ENCODE measurements at places on chromosomes 3 and 15.

GRCh38 chr15:99443768-99444446 lies 121.9 kb upstream of the MEF2A start:
- no peak for DNase-seq

GRCh38 chr15:78438619-78439285 lies 736 bp downstream of the IREB2 start:
- DNase-seq: peak; percentile 24

- no peak for DNase-seq
These were observed 702.3 kb downstream of the SI start for GRCh38 chr3:164375995-164376394.

DNA sequence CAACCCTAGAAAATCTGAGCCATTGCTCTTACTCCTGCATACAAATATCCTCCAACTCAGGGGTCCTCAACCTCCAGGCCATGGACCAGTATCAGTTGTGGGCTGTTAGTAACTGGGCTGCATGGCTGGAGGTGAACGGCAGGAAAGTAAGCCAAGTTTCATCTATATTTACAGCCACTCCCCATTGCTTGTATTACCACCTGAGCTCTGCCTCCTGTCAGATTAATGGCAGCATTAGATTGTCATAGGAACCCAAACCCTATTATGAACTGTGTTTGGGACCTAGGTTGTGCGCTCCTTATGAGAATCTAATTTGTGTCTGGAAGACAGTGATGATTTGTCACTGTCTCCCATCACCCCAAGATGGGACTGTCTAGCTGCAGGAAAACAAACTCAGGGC lies 246.5 kb upstream of the CDIN1 start:
- no peak for DNase-seq

GRCh38 chr15:96349034-96349856 lies 18.7 kb downstream of the NR2F2 start:
- no peak for DNase-seq

DNA sequence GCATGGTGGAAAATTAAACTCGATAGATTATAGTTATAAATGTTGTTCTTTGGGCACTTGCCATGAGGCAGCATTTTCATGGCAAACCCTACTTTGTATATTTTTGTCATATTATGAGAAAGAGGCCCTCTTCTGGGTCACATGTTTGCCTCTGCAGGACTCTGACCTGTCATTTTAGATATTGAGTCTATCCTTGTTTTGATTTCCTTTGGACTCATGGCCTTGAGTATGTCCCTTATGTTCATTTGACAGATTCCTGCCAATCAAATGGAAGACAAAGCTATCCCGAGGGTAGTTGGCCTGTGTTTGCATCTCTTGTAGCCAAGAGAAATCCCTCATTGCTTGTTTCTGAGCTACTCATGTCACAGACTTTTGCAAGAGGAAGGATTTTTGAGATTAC lies 226.3 kb downstream of the LPP start:
- no peak for DNase-seq

GRCh38 chr15:66040211-66040892 lies 171.1 kb downstream of the RAB11A start:
- DNase-seq: no peak

- no peak for DNase-seq
These were observed 728.3 kb upstream of the SGO1 start for GRCh38 chr3:20914310-20914709.

GRCh38 chr3:157465741-157466140 lies 29.1 kb downstream of the PTX3 start:
- DNase-seq: no peak

DNA sequence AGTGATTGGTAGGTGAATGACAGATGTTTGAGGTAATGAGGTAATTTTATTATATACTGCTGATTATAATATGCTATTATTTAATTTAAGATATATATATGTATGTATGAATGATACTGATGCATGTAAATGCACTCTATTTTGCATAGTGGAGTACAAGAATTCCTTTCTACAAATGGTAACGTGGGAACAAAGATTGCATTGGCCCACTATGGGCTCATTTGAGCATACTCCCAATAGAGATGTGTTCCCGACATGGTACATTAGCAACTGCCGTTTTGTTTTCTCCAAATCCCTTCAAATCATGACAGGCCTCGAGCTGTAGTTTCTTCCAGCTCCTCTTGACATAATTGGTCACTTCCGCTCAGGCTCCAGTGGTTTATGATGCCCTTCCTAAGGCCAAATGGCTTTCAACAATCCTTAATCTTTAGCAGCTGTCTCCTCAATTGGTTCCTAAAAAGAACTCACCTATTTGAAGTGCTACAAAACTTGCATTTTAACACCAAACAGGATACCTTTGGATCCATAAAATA lies 266.1 kb downstream of the ADAMTSL3 start:
- no peak for DNase-seq

DNA sequence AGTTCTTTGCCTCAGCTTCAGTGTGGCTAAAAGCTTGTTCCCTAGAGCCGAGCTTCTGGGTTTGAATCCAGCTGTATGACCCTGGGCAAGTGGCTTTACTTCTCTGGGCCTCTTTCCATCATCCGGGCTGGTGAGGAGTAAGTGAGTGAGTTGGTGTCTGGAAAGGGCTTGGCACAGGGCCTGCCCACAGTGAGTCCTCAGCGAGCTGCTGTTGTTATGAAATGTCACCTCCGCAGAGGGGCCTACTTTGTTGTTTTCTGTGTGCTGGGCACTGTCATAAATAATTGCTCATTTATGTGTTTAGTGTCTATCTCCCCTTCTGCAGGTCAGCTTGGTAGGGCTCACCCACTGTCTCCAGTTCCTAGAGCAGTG lies 31.7 kb downstream of the SLC6A6 start:
- peak; percentile 52 for DNase-seq

GRCh38 chr3:135922903-135923250 lies 42.7 kb upstream of the PPP2R3A start:
- no peak for DNase-seq

DNA sequence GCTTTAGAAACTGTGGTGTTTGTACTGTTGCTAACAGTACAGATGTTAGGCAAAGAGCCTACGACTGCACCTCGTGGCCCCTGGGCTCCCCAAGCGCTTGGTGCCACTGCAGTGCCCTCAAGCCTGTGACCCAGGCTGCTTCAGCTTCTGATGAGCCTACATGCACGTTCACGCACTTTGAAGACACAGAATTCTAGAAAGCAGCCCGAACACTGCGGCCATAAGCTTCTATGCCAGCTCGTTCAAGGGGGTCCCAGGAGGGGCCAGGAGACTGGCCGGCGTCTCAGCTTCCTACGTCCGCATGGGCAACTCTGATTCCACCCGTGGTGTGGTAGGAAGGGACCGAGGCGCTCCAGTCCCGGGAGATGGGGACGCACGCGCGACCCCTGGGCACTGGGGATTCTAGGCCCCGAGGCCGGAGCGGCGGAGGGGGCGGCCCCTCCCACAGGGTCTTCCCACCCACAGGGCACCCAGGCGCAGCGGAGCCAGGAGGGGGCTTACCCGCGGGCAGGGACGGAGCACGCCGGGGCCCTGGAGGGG lies 653 bp downstream of the MYO5C start:
- no peak for DNase-seq

DNA sequence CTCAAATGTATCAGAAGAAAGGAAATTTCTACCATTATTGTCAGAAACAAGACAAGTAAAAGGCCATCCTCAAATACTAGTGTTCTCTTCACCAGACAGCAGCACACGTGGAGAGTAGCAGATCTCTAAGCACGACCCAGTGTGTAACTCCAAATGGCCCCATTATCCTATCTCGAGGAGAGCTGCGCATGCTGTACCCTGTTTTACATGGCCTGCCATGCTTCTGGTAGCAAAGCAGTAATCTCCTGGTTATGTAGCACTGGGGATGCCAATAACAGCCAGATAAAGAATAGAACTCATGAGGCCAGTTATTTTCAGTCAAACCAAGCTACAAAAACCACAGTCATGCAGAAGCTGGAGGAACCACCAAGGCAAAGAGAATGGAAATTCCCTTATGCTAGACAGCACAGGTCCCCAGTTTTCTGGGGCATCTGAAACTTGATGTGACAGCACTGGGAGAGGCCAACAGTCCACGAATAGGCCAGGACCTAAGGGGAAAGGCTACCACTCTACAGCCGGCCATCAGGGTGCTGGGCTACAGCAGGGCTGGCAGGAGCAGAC lies 73.0 kb downstream of the LIPC start:
- no peak for DNase-seq

GRCh38 chr15:78051596-78051995 lies 25.9 kb downstream of the TBC1D2B start:
- DNase-seq: no peak

DNA sequence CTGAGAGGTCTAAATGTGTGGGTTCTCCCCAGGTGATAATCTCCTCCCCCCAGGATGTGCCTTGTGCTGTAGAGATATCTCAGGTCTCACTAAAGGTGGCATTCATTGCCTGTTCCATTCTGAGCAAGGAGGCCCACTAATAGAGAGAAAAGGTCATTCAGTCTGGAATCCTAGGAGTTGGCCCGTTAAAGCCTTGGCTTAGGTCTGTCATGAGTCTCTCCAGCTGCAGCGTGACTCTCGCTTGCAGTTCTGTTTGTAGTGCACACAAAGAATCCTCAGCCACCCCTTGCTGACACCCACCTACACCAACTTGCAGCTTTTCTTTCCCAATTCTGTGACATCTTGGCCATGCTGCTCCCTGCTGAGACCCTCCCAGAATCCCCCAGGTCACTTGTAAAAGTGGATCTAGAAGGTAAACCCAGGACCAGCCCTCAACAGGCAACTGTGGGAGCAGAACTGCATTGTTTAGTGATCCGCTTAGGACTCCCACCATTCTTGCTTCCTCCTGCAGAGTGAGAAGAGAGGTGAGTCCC lies 17.7 kb downstream of the MAGEF1 start:
- no peak for DNase-seq

DNA sequence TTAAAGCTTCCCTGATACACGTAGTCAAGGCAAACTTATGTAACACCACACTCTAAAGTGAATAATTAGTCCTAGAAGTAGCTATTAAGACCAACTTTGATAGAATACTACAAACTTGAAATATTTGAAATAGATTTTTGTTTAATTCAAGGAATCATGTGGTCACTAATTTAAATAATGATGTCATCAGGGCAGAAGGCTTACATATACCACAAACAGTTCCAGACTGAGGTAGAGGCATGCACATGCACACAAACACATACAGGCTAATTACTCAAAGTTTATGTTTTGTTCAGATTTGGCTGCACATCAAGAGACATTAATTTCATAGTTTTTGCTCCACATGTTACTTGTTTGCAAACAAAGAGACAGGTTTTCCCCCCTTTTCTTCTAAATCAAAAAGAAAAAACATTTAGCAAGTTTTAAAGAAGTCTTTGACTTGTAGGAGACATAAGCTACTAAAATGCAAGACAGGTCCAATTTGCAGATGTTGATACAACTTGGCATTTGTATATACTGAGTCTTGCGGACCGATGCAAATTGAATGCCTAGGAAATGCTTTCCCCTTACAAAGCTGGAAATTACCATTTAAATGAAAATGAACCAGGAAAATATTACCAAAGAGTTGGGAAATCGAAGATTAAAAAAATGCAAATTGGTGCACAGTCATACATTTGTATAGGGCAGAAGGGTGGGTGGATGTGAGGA lies 594.8 kb downstream of the MAGI1 start:
- no peak for DNase-seq

DNA sequence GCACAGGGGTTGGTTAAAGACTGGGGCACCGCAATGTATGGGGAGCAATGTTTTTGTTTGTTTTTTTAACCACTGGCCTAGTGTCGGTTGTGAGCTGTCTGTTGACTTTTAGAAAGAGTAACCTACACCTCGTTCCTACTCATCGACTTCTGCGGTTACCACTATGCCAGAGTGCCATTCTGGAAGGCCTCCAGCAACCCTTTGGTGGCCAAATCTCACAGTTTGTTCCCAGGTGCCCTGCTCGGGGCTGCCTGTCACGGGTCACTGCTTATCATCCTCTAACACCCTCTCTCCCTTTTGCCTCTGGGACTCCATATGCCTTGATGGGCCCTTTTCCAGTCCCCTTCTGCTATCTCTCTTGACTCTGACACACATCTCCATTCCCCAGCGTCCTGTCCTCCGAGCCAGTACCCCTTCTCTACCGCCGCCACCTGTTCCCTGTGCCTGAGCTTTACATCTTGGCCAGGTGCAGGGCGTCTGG lies 290.4 kb upstream of the C2CD4B start:
- peak; percentile 43 for DNase-seq

DNA sequence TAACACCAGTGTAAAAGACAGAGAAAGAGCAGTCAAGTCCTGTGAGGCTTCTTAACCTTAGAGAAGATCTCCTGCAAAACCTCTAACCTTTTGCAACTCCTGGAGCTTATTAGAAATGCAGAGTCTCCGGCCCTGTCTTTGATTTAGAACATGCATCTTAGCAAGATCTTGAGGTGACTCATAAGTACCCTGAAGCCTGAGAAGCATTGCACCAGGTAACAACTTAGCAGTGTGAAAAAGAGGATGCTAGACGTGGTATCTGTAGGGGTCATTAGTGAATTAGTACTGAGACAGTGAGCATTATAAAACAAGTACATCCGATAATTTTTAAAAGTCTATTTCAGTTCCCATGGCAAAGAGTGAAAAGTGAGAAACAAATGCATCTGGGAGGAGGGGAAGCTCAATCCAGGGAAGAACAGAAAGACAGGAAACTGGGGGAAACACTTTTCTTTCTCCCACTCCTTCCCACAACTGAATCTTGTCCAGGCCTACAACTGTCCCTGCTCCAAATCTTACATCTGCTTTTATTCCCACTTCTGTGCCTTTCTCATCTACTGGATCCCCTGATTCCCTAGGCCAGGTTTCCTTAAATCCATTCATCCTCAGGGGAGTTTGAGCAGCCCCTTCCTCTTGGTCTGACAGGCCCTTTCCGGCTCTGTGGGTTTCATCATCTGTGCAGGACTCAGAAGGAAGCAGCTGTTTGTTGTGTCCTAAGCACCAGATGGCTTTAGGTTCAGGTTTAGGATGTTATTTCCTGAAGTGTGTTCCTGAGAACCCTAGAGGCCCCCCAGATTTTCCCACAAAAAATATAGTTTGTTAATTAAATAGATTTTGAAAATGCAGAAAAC lies 128.1 kb upstream of the IL12A start:
- DNase-seq: peak; percentile 51

- peak; percentile 65 for DNase-seq
These were observed 15.3 kb downstream of the ZBTB47 start for GRCh38 chr3:42668793-42669217.

- no peak for DNase-seq
These were observed 426.1 kb downstream of the EDEM1 start for GRCh38 chr3:5613599-5613998.

DNA sequence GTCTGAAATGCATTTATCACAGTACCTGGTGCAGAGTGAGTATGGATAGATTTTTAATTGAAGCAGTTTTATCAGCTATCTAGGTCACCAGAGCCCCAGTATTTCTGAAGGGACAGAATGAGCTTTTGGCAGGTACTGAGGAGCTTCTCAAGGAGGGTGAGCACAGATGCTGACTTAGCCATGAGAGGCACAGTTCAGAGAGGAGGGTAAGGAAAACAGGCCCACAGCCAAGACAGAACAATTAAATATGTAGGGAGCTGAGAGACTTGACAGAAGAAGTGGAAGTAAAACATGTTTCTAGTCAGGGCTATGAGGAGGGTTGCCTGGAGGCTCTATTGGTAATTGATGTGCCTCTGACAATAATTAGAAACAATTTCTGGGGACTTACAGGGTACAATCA lies 20.1 kb downstream of the ZNF80 start:
- DNase-seq: no peak

GRCh38 chr15:98034731-98035130 lies 74.2 kb downstream of the ARRDC4 start:
- peak; percentile 70 for DNase-seq
